ENCODE measurements at places on chromosomes 11 and 22.

DNA sequence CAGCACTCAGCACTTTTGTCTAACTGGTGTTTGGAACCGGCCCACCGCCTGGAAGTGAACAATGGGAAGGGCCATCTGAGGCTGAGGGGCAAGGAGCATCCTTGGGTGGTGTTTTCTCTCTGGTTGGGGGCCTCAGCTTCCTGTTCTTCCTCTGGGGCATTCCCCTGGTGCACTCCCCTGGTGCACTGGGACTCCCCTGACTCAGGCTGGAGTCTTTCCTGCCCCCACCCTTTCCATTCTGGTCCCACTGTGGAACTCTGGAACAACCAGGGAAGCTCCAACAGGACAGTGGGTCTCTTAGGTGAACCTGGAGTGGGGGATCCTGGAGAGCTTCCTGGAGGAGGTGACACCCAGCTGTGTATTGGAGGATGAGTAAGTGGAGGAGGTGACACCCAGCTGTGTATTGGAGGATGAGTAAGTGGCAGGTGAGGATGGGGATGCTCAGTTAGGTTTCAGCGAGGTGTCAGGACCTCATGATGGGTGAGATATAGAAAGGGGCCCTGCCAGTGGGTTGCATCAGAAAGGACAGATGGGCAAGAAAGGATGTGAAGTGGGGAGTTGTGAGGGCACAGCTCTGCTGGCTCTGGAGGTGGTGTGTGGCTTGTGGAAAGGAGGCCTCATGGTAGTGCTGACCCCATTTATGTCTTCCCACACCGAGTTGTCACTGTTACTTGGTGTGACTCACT is 132.1 kb downstream of the OSBP2 start:
- DNase-seq: no peak

DNA sequence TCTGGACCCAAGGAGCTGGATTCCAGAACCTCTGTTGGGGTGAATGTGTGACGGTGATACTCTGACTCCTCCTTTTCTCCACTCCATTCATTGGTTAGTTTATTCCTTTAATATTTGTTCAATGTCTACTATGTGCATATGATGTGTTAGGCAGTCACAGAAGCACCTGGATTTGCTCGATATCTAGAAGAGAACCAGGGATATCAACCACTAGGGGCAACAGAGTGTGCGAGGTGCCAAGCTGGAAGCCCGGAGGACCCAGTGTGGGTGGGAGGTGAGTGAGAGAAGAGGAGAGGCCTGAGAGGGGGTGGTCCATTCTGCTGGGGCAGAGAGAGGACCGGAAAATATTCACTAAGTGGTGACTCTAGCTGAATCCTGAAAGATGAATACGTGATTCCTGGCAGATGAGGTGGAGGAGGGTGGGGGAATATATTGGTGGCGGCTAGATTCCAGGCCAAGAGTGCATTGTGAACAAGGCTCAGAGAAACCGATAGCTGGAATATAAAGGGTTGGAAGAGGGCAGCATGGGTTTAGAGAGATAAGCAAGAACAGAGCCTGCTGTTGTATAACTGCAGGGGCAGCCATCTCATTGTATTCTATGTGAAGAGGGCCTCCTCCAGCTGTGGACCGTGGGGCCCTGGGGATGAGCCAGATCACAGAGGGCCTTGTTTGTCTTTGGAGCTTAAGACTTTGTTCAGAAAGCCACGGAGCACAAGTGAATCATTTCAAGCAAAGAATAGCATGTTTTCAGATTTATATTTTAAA is 6.9 kb upstream of the TIMP3 start:
- no peak for DNase-seq

- no peak for DNase-seq
These were observed 22.5 kb downstream of the RCN1 start for GRCh38 chr11:32113200-32113919.

DNA sequence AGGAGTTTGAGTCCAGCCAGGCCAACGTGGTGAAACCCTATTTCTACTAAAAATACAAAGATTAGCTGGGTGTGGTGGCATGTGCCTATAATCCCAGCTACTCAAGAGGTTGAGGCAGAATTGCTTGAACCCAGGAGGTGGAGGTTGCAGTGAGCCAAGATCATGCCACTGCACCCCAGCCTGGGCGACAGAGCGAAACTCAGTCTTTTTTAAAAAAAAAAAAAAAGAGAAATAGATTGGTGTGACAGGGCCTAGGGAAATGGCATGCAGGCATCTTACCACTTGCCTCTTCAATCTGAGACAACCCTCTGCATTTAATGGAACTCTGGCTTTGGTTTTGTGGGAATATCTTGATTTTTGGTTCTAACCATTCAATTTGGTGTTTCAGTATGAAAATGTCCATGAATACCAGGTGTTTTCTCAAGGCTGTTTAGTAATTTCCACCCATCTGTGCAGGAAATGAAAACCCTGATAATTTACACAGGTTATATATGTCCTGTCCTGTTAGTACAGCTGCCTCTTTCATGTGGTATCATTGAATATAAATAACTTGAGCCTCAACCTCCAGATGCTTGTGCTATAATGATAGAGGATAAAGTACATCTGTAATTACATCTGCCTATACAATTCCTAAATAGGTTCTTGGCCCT is 8.4 kb downstream of the XBP1 start:
- DNase-seq: no peak

- no peak for DNase-seq
These were observed 73.9 kb downstream of the SGSM3 start for GRCh38 chr22:40444178-40444831.

- DNase-seq: no peak
These were observed 14.0 kb downstream of the C11orf42 start for GRCh38 chr11:6219359-6219758.

- DNase-seq: no peak
These were observed 2.7 kb downstream of the CD5 start for GRCh38 chr11:61104963-61105362.

GRCh38 chr11:117738246-117738957 is 58.6 kb downstream of the DSCAML1 start:
- no peak for DNase-seq

DNA sequence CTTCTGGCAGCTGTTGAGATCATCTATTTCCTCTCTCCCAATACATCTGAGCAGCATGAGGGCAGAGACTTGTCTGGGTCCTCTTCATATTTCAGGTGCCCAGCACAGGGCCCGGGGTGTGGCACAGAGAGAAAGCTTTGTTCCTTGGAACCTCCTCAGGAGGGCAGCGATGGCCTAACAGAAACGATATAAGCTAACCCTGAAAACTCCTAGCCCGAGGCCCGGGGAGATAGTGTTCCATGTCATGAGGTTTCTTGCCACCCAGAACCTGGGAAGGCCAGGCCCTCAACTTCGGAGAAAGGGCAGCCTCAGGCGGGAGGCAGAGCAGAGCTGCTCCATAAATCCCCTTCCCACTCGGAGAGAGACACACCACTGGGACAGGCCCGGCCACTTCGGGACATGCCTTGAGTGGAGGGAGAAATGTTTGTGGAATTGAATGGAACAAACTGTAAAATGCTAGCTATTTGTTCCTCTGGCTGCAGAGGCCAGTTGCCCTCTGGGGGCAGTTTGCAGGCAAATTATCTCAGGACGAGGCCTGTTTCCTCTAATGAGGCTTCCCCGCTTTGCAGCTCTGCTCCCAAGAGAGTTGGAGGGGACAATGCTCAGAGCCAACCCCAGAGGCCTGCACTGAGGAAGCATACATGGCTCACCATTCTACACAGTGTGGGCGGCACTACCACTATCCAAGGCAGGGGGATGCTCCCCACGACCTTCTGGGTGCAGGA is 11.6 kb downstream of the ARRB1 start:
- DNase-seq: no peak

DNA sequence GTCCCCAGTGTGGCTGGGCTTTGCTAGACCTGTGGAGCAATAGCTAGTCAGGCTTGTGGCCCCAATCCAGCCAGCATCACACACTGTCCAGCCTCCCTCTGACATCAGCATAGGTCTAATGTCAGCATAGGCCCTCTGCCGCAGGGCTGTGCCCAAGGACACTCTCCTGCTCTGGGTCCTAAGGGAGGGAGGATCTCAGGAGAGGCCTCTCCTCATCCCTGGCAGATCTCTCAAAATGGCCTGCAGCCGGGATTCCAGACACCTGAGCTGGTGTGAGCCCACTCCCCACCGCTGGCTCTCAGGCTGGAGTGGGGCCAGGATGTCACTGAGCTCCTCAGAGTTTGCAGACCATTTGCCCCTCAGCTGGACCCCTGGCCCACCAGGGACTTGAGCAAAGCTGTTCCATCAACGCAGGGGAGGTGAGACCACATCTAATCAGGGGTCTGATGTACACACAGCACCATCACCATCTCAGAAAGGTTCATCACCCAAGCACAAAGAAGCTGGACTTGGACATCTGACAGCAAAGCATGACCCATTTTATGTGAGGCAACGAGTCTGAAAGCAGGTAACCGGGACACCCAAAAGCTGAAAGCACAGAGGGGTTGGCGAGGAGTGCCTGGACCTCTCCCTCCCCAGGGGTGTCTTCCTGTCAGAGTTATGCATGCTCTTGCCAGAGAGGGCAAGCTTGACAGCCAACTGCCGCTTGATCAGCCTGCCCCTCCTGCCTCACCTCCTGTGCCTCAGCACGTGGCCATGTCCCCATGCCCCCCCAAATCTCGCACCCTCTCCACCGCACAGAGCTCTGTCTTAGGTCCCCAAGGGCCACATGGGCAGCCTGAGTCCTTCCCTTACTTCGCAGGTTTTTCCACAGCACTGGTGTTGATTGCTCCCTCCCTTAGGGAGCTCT is 69.7 kb upstream of the SEPTIN5 start:
- no peak for DNase-seq

GRCh38 chr22:21621025-21621424 is 8.8 kb downstream of the YDJC start:
- DNase-seq: no peak

DNA sequence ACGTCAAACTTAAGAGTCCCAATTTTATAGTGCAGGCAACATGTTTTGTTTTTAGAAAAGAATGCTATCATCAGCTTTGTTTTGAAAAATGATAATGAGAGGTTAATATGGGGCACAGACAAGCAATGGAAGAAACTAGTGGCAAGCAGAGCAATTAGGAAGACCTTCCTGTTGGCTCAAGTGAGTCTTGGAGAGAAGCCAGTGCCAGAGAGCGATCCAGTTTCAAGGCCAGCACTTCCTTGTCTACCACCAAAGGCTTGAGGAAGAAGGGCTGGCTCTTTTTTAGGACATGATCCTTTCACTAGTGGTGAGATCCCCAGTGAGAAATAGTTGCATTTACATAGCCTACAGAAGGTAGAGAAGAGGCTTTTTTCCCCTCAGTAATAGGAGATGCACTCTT is 1340.7 kb downstream of the LRRC4C start:
- no peak for DNase-seq

DNA sequence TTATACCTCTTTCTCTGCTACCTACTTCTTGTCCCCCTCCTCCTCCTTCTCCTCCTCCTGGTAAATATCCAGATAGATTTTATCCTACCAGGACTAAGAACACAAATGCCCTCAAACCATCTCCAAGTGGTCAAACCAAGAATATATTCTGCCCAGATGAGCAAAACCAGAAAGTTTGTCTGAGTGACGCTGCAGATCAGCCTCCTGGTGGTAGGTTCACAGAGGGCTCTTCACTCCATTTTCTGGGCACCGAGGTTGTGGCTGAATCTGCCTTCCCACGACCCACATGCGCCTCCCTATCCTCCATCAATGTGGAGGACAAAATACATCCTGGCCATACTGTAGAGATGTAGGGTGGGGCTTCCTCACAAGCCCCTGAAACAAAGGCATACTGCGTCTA is 543.6 kb downstream of the MN1 start:
- no peak for DNase-seq

- no peak for DNase-seq
These were observed 2.2 kb downstream of the LMF2 start for GRCh38 chr22:50505276-50505775.

GRCh38 chr11:24163146-24163545 is 333.7 kb upstream of the LUZP2 start:
- DNase-seq: no peak

- DNase-seq: no peak
These were observed 4.6 kb upstream of the CD6 start for GRCh38 chr11:60966890-60967289.

- DNase-seq: no peak
These were observed 743 bp upstream of the CD3D start for GRCh38 chr11:118343248-118343647.

DNA sequence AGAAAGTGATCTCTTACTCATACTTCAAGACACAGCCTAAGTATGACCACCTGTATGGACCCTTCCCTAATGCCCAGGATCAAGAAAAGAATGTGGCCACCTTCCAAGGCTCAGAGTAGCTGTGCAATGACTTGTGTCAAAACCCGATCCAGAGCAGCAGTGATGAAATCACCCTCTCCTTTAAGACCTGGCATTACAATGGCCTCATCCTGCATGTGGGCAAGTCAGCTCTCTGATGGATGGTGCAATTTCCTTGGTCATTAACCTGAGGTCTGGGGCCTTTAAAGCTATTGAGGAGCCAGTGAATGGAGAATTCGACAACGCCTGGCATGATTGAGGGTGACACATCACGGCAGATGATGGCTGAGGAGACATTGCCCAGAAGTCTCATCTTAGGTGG is 9.1 kb upstream of the TUBA8 start:
- no peak for DNase-seq
